ENCODE measurements at places on chromosomes 7 and 10.

DNA sequence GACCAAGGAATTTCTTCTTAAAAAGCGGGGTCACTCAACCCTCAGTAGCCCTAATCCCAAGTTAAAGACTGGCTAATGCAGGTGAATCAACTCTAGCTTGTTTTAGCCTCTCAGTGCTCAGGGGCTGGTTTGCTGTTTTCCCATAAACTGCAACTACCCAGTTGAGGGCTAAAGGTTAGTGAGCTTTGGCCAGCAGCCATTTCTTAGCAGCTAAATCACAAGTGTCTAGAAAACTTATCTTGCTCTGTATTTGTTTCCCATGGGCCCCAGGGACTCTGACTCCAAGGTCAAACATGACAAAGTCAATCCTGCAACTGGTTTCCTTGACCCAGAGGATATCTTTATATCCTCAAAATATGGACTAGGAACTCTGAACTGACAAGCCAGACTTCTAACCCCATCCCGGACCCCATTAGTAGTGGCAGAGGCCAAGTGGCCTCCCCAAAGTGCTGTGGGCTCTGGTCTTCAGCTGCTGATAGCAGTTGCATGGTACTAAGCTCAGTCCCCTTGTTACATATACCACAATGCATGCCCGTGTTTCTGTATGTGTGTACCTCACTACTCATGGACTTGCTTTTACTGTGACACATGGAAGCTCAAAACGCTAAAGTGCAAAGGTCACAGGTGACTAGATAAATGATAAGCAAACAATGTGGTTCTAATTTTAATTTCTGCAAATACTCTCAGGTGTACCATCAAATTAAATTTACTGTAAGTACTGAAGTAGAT lies 793.0 kb upstream of the IGFBP3 start:
- no peak for DNase-seq

GRCh38 chr10:61964949-61965702 lies 63.6 kb downstream of the ARID5B start:
- DNase-seq: no peak

- no peak for DNase-seq
These were observed 181.8 kb upstream of the CACNA2D1 start for GRCh38 chr7:82625377-82625776.

DNA sequence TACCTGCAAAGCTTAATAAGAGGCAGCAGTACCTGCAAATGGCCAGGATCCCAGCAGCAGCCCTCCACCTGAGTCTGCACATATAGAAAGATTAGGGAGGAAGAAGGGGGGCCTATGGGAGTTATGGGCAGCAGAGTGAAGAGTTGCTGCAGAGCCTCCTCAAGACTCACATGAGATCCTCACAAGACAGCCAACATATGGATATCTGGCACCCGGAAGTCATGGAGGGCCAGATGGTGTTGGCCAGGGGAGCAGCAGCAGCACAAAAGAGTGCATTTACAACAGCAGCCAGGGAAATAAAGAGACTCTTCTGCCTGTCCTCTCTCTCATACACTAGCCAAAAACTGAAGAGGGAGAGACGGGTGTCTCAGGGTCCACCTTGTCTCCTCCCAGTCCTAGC lies 4.0 kb upstream of the TAS2R40 start:
- DNase-seq: no peak

GRCh38 chr7:130865408-130866236 lies 131.6 kb upstream of the KLF14 start:
- DNase-seq: no peak

DNA sequence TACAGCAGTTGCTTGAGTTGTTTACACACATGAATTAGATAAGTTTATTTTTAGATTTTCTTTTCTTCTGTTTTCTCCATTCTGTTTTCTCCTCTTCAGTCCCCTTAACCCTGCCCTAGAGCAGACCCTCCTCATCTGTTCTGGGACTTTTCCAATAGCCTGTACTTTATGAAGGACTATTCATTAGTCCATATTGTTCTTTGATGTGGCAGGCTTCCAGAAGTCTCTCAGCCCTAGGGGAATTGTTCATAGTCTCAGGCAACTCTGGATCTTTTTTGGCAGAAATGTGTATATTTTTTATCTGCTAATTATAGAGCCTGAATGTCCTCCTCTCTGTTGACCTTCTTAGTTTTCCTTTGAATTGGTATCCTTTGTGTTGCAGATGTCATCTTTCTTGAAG lies 25.4 kb downstream of the KAT6B start:
- DNase-seq: no peak

Measured in T1000 (cell line).